Sigmoid colon (tissue), 7 donors: ENCODE measurements at places on chromosomes 1 and 21. TPM values are rescaled to one million over a fixed set of nuclear protein-coding genes. Genes with fewer than 3 reads are reported as not detected.

Gene OR2T2
- not detected for total RNA-seq

- peak; percentile 93 for DNase-seq
Observed at GRCh38 chr1:33342041-33342723, 21.3 kb upstream of the A3GALT2 start.

GRCh38 chr1:42369471-42369870, 11.1 kb upstream of the RIMKLA start:
- no peak for DNase-seq

DNA sequence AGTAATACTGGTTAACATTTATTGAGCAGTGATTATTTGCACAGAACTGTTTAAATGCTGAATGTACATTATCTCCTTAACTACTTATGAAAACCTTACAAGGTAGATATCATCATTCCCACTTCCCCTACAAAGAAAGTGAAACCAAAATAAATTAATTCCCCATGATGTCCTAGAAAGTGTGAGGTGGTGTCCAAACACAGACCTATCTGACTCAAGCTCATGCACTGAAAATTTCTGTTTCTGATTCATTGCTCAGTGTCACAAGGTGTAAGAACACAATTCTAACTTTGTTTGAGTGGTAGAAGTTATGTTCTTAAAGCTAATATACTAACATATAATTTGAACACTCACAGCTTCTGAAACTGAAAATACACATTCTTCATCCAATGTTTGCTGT, 178.7 kb downstream of the MRPL39 start:
- DNase-seq: no peak
